ENCODE measurements at places on chromosomes 12 and 14.

DNA sequence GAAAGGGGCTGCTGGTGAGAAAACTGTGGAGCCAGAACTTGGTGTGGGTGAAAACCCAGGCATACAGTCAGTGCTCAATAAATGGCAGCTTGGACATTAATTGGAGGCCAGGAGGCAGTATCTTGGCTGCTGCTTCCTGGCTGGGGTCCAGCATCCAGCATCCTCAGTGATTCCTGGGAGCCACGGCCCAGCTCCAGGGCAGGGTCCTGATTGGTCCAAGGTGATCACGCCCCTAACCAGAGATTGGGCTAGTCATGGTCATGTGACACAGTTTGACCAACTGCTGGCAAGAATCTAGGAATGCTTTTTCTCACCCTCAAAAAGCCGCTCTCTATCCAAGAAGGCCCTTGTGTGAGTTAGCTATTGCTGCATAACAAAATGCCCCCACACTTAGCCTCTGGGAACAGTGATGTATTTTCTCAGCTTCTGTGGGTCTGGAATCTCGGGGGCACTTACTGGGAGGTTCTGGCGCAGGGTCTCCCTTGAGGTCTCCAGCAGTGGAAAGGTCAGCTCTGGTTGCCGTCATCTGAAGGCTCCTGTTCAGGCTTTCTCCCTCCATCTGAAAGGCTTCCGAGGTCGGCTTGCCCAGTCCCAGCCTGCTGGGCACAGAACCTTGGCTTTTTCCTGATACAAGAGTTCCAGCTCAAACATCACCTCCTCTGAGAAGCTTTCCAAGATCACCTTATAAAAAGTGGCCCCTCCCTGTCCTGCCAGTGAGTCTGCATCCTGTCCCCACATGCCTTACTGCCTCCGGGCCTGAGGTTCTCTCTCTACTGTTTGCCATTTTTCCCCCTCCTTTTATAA lies 119.2 kb upstream of the NCOR2 start:
- DNase-seq = no peak

DNA sequence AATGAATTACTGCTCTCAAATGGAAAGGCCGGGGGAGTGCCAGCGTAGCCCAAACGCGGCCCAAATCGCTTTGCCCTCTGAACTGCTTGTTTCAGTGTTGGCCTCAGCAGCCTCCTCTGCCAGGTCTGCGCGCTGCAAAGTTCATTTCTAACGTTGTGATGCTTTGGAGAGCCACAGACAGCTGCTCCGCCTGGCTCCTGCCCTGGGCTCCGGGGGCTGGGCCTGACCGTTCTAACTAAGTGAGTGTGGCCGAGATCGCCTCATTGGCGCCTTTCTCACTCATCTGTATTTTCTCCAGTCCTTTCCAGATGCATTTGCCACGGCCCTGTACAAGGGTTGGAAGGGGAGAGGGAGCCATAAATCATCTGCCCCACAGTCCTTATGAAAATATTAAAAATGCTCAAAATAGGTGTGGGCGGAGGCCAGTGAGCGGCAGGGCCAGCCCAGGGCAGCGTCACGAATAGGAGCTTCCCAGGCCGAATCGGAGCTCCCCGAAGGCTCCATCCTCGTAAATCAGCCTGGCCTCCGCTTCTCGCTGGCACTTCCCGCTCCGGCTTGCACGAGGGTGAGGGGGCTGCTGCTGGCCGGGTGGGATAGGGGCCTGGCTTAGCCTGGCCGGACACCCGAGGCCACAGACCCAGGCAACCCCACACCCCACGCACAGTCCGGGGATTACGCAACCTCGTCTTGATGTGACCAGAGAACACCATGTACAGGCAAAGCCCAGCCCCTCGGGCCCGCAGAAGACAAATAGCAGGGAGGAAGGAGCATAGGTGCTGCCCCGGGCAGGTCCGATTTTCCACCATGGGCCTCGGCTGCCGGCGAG lies 196.6 kb upstream of the DIO3 start:
- DNase-seq = no peak

- DNase-seq = no peak
These were observed 185.8 kb upstream of the FKBP4 start for GRCh38 chr12:2609020-2609419.

- no peak for DNase-seq
These were observed 751 bp downstream of the P3H3 start for GRCh38 chr12:6828781-6829535.

GRCh38 chr12:106190581-106190980 lies 51.8 kb upstream of the NUAK1 start:
- no peak for DNase-seq

DNA sequence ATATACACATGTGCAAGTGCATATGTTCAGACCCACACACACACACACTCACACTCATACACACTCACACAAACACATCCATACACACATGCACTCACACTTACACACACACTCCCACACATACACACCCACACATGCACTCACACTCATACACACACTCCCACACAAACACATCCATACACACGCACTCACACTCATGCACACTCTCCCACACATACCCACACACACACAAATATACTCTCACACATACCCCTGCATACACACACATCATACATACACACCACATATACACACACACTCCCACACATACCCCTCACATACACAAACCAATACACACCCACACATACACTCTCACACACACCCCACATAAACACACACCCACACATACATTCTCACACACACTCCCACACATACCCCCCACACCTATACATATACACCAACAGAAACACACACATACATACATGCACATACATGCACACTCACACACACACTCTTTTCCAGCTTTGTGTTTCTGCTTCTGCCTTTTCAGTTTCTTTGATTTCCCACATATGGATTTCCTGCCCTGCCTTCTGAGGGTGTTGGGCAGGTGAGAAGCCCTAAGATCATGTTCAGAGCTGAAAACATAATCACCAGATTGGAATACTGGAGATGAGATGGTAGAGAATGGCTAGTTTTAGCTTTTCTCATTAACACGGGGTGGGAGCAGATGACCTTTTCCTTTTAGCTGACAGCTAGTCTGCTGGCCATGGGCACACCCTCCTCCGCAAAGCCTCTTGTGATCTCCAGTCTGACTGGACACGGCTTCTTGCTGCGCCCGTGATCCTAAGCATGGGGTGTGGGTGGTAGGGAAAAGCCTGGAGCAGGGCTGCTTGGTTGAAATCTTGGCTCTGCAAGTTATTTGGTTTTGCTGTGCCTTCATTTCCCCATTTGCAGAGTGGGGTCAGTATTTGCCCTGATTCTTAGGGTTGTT lies 214.0 kb downstream of the CHST11 start:
- DNase-seq = no peak

DNA sequence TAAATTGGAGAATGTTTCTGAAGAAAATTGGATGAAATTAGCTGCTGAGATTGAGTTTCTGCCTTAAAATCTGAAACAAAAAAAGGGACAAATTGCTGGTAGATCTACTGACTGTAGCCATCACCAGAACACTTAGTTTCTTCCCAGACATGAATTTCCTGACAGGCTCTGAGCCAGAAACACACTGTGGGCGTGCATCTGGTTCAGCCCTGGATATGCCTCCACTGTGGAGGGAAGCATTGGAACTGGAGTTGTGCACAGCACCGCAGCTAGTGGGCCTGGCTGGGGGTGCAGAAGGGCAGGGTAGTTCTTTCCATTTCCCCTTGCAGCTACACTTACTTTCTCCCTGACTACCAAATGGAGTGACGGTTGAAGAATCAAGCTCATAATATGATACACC lies 31.2 kb downstream of the CREBL2 start:
- DNase-seq = no peak
